ENCODE measurements at places on chromosomes 11 and 22.

GRCh38 chr11:36458129-36458915, 51.8 kb downstream of the TRAF6 start:
- no peak for DNase-seq

DNA sequence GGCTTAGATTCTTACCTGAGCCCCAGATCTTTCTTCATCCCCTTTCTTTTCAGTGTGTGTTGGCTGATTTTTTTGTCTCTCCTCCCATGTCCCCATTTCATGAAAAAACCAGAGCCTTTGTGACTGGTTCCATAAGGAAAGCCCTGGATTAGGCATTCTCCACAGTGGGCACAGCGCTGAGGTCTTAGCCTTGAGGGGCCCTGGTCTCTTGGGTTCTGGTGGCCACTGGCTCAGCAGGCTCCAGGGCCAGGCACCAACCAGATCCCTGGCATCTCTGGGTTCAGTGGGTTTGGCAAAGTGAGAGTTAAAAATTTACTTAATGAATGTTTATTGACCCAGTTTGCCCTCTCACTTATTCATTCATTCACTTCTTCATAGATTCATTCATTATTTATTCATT, 49.5 kb upstream of the ACCSL start:
- DNase-seq: no peak

DNA sequence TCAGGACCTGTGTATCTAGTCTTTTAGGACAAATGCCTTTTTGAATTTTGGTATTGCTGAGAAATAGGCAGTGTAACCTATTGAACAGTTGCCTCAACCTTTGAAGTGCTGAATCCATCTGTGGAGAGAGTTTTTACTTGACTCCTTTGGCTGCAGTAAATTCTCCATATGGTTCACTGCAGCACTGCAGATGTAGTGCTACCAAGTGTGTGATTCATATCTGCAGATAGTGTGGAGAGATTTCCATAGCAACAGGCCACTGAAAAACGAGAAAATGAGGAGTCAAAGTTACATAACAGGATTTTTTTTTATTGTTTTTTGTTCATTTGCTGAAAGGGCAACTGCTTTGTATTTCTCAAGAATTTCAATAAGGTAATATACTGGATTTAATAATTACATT, 356.1 kb downstream of the RAB38 start:
- DNase-seq: no peak

DNA sequence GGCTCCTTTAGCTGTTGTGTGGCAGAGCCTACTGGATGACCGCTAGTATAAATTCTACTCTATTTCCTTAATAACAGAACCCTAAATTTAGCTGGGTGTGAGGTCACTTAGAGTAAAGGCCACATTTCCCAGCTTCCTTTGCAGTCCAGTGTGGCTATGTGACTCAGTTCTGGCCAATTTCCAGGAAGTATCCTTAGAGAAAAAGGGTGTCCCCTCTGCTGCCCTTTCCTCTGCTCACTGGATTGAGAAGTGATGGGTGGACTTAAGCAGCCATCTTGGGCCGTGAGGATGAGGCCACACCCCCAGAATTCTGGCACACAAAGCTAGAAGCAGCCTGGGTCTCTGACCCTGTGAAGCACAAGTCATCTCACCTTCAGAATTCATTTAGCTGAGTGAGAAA, 11.7 kb upstream of the RASD2 start:
- DNase-seq: no peak

- DNase-seq: no peak
These were observed 369.2 kb upstream of the NARS2 start for GRCh38 chr11:78943841-78944240.

GRCh38 chr22:28019360-28019759, 100.3 kb upstream of the PITPNB start:
- no peak for DNase-seq

DNA sequence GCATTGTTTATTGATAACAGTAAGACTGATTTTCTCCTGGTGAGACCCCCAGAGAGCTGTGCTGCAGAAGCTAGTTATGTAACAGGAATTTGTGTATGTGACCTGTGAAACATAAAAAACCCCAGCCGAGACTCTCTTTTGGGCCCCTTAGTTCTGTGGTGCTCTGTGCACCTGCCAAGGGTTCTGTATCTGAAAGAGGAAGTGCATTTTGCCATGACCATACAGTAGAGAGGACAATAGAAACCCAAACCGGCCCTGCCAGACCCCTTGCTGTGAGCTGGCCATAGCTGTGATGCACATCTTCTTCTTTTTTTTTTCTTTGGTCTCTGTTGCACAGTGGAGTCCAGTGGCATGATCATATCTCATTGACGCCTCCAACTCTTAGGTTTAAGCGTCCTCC, 31.4 kb upstream of the APOL5 start:
- no peak for DNase-seq

- no peak for DNase-seq
These were observed 49.7 kb downstream of the OTOG start for GRCh38 chr11:17596711-17597110.

DNA sequence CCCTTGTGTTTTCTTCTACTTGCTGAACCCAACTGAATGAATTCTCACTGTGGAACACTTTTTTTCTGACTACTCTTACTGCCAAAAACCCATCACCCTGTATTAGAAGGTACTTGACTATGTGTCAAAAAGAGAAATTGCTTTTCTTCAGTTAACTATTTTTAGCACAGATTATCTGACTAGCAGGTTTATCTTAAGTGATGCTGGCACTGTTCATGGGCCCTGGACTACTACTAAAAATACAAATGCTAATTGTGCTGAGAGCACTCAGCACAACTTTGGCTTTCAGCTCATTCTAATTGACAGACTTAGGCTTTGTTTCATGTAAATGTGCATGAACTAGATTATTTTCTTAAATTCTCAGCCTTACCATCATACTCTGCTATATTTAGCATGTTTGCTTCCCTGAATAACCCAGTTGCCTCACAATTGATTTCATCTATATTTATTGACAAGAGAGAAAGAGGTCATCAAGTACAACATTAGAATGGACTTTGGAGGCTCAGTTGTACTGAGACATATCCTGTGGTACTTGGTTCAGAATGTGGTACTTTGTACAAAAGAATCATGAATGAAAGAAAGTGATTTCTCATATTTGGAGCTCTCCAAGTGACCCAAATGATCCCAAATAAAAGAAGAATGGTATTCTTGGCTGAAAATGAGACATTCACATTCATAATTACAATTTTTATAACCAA, 478.3 kb downstream of the KCNA4 start:
- no peak for DNase-seq

DNA sequence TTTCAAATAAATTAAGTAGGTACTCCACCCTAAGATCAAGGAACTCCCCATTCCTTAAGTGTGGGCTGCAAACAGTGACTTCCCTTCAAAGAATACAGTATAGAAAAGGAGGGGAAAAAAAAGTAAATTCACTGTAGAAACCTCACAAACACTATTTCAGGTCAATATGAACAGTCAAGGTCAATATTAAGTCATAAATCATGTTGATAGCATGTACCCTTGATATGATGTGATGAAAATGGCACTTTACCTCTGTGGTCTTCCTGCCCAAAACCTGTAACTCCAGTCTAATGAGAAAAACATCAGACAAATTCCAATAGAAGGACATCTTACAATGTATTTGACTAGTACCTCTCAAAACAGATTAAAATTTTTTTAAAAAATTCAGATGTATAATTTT, 8.2 kb downstream of the CKAP5 start:
- DNase-seq: no peak

DNA sequence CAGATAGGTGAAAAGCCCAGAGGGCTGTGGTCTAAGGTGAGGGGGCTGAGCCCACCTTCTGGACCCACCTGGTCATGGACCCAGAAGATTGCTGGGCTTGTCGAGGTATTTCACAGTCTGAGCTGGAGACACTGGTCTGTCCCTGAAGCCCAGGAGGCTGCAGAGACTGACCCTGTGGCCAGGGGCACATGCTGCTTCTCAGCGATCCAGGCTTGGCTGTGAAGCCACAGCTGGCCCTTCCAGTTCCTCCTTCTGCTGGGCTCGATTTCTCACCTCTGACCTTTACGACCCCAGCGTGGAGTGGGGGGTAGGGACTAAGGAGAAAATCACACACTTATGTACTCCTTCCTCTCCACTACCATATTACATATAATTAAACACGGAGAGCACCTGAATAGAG, 88.5 kb downstream of the NECTIN1 start:
- no peak for DNase-seq

GRCh38 chr22:19995611-19996339, 20.8 kb downstream of the ARVCF start:
- no peak for DNase-seq

- DNase-seq: no peak
These were observed 6.1 kb downstream of the MUC5B start for GRCh38 chr11:1228921-1229451.

DNA sequence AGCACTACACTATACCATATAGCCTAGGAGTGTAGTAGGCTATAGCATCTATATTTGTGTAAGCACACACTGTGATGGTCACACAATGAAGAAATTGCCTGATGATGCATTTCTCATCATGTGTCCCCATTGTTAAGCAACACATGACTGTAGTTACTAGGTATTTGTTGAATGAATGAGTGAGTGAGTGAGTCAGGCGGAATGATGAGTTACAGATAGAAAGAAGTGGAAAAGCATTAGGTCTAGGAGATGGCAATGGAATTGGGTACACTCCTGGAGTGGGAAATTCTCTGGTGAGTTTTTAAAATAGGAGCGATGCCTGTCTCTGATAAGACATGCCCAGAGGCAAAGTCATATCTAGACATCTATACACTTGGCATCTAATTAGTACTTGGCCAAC, 160.5 kb upstream of the TBCEL start:
- no peak for DNase-seq

DNA sequence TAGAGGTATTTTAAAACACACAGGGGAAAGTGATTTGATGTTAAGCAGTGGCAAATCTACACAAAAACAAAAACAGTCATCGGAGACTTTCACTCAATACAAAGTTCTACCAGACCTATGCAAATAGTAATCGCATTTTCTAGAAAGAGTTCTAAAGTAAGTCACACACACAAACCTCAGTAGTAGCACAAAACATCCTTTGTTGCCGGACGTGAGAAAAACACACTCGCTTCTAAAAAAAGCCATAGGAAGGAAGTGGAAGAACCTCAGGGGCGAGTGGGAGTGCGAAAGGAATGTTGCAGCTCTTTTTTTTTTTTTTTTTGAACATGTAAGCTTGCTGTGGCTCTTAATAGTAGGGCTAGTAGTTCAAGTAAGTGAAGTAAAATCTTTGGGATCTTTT, 88.9 kb downstream of the MAML2 start:
- DNase-seq: no peak

- no peak for DNase-seq
These were observed 1340.1 kb downstream of the TBC1D22A start for GRCh38 chr22:48102581-48102980.

DNA sequence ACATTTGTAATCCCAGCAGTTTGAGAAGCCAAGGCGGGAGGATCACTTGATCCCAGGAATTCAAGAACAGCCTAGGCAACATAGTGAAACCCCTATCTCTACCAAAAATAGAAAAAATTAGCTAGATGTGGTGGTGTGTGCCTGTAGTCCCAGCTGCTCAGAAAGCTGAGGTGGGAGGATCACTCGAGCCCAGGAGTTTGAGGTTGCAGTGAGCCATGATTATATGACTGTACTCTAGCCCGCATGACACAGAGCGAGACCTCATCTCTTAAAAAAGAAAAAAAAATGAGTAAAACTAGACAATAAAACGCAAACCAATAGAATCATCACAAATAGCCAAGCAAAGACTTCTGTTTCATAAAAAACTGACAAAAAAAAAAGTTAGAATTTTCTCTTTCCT, 21.8 kb downstream of the NUCB2 start:
- peak; percentile 18 for DNase-seq

DNA sequence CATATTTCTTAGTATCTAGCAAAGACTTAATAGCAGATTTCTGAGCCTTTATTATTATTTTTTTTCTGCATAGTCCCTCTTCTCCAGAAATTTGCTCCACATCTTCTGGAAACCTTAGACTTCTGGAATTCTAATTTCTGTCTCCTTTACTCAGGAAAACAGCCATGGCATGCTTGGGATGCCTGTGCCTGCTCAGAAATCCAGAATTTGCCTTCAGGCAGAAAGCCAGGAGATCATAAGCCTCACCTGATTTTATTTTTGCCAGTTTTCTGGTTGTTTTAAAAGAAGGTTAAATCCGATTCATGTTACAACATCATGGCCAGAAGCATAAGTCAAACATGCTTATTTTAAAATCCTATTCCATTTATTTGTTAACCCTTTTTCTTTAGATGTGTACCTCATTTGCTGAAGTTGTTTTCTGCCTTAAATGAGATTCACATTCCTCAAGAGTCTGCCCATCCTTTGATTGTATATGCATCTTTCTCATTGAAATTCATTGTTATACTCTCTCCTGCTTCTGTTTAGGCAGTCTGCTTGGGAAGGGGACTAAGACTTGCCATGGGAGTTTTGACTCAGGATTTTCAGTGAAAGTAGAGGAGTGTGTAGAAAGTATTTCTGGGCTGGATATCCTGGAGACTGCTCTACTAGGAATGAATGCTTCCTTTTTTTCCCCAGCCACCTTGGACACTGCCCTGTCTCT, 37.1 kb downstream of the SIK2 start:
- DNase-seq: no peak

DNA sequence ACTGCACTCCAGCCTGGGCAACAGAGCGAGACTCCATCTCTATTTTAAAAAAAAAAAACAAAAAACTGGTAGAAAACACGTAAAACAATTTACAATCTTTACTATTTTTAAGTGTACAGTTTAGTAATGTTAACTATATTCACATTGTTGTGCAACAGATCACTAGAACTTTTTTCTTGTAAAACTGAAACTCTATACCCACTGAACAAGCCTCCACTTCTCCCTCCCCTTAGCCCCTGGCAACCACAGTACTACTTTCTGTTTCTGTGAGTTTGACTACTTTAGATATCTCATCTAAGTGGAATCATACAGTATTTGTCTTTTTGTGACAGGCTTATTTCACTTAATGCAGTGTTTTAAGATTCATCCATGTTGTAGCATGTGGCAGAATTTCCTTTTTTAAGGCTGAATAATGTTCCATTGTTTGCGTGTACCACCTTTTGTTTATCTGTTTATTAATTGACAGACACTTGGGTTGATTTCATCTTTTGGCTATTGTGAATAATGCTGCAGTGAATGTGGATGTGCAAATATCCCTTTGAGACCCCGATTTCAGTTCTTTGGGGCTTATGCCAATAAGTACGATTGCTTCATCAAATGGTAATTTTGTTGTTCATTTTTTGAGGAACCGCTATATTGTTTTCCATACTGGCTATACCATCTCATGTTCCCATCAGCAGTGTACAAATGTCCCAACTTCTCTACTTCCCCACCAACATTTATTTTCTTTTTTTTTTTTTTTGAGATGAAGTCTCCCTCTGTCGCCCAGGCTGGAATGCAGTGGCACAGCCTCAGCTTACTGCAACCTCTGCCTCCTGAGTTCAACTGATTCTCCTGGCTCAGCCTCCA, 11.0 kb downstream of the DDB2 start:
- DNase-seq: no peak

GRCh38 chr11:6864438-6864837, 1.6 kb downstream of the OR10A2 start:
- no peak for DNase-seq

- DNase-seq: no peak
These were observed at the start of gene OR51E2 for GRCh38 chr11:4697585-4697984. Gene OR51E2 (minus strand): TSS chr11:4697853. CDS start chr11:4682711, 15,142 bp downstream.

Data from stimulated activated CD8-positive, alpha-beta memory T cell treated with anti-CD3 and anti-CD28 coated beads, Interleukin-4, amount 100 ng/mL, for 4 hours (primary cell).